Femur (tissue), 1 donor: ENCODE measurements at places on chromosomes 3 and 15.
A peak's percentile ranks its signal among the peaks of the same experiment; 100 is the strongest.

DNA sequence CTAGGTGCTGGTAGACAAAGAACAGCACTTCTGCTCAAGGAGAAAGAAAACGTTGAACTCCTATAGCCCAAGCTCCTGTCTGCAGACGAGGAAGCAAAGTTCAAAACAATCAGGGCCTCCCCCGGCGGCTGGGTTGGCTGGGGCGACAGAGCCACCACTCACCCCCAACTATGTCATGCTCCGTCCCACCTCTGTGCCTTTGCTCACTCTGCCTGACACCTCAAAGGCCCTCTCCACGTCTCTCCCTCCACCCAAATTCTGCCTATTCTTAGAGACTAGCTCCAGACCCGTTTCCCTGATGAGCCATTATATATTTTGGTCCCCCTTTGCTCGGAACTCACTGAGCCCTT lies 304.3 kb downstream of the TLE3 start:
- no peak for DNase-seq

GRCh38 chr15:57003418-57003817 lies 85.0 kb downstream of the TCF12 start:
- DNase-seq = no peak

DNA sequence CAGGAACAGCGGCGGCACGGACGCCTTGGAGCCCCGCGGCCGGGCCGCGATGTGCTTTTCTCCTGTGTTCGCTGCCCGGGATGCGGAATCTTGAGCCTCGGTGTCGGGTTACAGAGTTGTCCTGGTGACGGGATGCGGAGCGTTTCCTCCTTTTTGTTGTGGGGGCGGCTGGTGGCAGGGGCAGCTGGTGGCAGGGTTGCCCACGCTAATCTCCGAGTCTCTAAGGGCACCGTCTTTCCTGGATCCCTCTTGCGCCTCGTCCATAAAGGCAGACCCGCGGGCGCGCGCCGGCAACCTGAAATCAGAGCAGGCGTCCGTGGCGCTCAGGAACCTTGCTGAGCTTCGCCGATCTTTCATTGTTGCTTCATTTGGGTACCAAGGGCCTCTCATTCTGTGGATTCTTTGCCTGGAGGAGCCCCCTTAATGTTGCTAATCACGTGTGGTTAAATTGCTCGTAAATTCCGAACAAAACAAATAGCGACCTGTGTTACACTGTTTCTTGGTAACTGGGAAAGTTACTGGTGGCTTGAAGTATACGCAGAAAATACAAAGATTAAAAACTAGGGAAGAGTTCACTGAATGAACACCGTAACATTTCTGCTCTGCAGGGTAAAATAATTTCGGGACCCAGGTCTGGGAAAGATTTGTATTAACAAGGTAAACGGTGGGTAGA lies 844 bp upstream of the PFN2 start:
- peak; percentile 84 for DNase-seq

DNA sequence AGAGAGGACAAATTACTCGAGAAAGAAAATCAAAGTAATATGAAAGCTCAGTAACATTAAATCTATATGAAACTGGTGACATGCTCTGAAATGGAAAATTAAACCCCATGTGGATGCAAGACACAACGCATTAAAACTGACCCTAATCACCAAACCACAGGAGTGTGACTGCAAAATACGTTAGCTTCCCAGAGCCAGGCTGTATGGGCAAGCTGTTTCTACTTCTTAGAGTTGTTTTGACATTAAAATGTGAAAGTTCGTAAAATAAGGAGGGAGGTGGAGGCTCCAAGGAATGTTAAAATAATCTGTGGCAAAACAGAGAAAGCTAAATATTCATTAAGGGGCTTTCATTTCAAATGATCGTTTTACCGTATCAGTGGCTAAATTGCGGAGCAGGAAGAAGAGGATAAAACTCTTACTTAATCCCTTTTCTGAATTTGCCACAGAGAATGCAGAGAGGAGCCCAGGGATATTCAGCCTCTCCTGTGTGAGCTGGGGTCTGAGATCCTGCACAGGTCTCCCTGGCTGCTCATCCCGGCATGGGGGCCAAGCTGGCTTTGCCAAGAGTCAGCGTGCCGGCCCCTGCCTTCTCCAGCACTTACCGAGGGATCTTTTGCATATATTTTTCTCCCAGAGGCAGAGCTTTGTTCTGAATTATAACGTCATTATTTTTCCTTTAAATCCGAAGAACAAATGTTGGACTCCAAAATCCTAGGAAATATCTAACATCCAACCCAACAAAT lies 239.8 kb upstream of the THBS1 start:
- peak; percentile 74 for DNase-seq

DNA sequence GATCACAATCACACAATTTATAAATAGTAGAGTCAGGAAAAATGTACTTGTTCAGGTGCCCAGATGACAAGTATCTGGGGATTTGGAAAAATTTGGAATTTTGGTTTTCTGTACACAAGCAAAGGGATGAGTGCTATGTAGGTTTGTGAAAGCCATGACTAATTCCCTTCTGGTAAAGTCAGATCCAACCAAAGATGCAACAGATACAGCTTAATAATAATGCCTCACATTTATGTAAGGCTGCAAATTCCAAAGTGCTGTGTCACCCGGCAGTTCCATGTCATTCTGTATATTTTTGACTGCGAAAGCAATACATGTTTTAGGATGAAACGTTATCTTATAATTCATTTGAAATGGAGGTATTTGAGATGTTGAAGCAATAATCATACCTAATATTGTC lies 102.7 kb upstream of the AGBL1 start:
- no peak for DNase-seq

DNA sequence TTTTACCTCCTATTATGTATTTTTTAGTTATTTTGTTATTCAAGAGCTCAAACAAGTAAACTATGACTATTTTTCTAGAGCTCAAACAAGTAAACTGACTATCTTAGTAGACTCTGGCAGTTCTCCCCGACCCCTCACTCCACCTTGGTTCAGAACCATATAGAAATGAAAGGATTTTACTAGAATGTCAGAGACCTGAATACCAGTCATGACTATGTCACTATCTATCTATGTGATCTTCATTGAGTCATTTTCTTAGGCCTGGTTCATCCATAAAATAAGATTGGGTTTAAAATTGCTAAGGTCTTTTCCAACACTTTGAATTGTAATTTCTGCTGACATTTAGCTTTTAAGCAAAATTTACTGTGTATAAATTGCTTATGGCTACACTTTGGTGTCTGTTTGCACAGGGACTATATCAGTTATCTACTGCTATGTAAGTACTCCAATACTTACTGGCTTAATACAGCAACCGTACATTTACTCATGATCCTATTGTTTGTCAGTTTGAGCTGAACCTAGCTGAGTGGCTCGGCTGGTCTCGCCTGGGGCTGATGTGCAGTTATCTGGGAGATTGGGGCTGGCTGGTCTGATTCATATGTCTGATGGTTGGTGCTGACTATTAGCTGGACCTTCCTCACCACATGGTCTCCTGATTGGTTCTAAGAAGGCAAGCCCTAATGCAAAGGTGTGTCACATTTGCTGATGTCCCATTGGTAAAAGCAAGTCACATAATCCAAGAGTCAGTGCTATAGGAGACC lies 37.0 kb downstream of the RASA2 start:
- no peak for DNase-seq

DNA sequence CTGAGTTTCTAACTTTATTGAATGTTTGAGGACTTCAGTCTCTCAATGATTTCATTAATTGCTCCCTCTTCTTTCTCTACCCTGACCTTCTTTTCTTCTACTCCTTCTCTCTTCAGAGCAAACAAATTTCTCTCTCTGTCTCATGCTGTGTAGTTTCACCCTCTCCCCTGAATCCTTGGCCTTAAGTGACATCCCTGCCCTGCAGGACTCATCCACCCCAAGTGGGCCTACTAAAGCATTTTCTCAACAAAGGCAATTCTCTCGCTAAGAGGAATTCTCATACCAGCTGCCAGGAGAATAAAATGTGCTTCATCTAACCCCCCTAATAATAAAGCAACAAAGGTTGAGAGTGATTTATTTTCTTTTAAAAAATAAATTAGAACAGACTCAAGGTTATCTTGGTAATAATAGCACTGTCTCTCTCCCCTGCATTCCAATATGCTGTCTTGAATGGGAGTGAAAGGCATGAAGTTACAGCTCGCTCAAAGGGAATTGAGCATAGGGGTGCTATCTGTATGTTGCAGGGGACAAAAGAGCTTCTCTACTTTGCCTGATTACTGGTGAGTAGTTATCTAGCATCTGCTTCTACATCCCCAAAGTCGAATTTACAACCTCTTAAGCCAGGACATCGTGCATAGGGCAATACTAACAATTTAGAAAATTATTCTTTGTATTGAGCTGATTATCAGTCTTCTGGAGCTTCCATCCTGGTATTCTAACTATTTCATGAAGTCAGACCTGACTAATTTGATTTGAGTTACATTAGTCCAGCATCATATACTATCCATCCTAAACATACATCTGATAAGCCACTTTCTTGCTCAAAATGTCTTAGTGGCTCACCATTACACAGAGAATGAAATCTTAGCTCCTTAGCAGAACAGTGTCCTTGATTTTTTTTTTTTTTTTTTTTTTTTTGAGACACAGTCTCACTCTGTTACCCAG lies 76.9 kb upstream of the DNAJC19 start:
- DNase-seq = no peak

GRCh38 chr15:69848551-69849231 lies 249.0 kb downstream of the TLE3 start:
- DNase-seq = no peak

DNA sequence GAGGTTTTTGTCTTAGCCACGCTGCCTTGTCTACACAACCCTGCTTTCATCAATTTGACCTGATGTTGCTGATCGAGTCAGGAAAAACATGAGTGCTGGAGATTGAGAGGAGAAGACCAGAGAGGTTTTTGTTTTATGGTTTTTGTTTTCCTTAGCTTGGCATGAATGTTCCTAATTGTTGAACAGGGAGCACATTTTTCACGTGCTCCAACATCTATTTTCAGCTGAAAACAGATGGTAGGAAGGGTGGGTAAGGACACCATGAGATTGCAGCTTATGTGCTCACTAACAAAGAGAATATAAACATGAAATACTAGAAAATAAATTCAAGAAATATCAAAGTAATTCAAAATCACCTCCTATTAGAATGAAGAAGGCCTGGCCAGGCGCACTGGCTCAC lies 79.9 kb upstream of the LMCD1 start:
- no peak for DNase-seq

DNA sequence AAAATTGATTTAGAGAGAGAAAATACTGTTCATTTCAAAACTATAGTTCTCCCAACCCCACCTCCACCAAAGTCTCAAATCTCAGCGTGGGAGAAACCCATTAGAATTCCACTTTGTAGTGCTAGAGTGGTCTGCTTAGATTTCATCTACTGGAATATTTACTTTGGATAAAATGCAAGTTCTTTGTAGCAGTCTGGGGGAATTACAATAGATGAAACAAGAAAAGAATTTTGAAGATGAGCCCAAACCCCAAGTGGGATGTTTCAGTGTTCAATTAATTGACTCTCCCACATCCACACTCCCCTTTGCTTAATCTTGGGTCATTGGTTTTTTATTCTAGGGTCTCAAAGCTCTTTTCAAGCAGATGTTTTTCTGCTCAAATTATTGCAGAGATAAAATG lies 97.8 kb downstream of the RPL22L1 start:
- no peak for DNase-seq
